Activated naive CD4-positive, alpha-beta T cell (primary cell): ENCODE measurements at places on chromosomes 1 and 21.

DNA sequence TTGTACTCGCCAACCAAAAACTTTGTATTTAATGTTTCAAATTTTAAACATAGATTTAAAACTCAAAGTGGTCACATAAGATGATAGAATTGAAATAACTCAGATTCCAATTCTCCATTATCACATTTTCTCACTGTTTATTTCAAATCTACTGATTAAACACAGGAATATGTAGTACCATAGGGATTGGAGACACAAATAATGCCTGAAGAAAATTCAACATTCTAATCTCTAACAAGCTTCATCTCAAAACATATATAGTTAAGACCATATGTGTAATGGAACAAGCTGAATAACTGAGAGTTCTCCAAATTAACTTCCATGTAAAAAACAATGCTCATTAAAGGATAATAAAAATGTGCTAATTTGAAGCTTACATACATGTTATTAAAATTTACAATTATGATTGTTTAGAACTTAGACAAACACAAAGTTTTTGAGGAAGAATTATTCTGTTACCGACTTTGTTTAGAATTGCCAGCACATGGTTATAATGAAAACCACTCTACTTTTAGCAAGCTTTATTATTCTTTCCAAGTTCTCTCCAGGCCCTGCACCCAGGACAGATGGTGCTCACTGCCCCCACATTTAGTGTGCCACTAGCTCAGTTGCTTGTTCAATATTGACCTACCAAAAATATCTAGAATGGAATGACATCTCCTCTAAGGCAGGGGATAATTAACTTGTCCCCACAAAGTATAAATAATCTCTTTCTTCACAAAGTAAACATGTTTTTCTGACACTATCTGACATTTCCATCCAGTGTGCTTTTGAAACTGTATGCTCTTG lies 467.2 kb downstream of the TTLL7 start:
- no peak for DNase-seq

- DNase-seq = no peak
Observed at GRCh38 chr1:29624320-29625083, 388.2 kb downstream of the PTPRU start.

DNA sequence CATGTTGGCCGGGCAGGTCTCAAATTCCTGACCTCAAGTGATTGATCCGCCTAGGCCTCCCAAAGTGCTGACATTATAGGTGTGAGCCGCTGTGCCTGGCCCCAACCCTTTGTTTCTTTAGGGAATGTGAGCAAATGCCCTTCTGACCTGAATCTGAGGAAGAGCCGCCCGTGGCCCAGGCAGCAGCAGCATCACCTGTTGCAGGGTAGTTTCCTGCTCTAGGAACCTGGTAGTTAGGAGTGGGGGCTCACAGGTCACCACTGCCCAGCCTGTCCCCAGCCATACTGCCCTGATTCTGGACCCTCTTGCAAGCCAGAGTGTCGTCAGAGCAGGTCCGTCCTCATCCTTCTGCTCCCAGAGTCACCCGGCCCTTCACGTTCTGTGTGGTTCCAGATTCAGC lies 13.0 kb downstream of the YBEY start:
- DNase-seq = no peak

GRCh38 chr1:200857804-200858203 lies 15.0 kb upstream of the GPR25 start:
- no peak for DNase-seq

DNA sequence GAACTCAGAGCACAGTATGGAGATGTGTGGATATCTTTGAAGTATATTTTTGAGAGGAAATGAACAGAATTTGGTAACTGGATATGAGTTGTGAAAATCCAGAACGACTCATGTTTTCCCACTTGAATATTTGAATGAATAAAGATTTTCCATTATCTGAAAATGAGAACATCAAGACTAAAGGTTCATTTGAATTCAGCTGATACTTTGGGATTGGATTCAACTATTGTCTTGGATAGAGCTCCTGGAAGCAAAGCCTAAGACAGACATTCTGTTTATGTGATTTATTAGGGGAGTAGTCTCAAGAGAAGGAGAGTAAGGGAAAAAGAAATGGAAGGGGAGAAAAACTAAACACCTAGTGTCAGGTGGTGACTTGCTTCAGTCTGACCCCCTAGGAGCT lies 256.0 kb upstream of the LYPLAL1 start:
- DNase-seq = no peak

GRCh38 chr1:234755449-234755863 lies 145.5 kb upstream of the IRF2BP2 start:
- DNase-seq = no peak

GRCh38 chr1:172613294-172613693 lies 45.6 kb upstream of the FASLG start:
- no peak for DNase-seq

DNA sequence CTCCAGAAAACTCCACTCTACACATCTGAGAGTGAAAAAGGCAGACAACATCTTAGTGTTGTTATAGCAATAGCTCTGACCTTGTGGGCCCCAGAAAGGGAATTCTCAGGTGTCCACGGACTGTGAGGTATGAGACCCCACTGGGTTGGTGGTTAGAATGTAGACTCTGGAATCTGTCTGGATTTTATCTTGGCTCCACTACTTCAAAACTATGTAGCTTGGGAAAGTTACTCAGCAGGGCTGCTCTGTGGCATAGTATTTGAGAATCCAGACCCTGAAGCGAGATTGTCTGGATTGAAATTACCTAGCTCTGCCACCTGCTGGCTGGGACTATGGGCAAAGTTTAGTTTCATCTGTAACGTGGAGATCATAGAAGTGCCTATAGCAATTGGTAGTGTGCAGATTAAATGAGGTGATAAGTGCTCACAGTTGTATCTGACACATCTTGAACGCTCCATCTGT lies 25.8 kb downstream of the PRDM2 start:
- DNase-seq = peak; percentile 32

- DNase-seq = no peak
Observed at GRCh38 chr1:193680247-193680923, 494.0 kb upstream of the B3GALT2 start.

DNA sequence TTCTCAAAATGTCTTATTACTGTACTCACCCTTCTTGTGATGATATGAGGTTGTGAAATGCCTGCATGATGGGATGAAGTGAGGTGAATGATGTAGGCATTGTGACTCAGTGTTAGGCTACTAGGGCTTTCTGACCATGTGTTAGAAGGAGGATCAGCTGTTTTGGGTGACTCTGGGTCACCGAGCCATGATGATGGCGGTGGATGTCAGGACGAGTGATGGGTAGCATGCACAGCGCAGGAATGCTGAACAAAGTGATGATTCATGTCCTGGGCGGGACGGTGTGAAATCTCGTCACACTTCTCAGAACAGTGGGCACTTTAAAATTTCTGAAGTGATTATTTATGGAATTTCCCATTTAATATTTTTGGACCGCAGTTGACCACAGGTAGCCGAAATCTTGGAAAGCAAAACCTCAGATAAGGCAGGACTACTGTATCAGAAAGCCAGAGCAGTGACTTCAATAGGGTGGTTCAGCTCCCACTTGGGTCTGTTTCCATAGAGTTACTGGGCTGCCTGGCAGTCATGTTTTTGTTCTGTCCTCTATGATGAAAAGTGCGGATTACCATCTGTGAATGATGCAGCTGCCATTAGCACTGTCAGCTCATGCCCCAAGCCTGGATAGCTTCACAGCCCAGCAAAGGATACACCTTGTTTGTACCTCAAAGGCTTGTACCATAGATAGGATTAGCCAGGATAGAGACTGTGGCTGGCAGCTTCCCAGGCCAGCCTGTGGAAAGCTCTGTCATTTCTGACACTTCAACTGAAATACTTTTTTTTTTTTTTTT lies 26.6 kb downstream of the IL6R start:
- no peak for DNase-seq

DNA sequence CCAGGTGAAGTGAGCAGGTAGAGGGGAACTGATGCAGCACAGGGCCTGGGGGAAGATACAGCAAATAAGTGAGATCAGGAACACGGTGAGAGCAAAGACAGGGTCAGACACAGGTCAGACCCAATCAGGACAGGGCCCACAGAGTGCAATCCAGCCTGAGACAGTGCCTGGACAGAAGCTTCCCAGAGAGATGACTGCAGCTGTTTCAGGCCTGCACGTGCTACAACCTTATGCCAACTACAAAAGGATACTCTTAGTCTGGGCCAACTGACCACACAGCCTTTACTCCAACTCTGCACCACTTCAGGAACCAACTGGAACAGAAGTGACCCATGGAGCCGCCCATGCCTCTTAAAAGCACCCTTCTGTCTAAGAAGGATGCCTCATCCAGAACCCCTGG lies 228.0 kb downstream of the TOMM20 start:
- no peak for DNase-seq

DNA sequence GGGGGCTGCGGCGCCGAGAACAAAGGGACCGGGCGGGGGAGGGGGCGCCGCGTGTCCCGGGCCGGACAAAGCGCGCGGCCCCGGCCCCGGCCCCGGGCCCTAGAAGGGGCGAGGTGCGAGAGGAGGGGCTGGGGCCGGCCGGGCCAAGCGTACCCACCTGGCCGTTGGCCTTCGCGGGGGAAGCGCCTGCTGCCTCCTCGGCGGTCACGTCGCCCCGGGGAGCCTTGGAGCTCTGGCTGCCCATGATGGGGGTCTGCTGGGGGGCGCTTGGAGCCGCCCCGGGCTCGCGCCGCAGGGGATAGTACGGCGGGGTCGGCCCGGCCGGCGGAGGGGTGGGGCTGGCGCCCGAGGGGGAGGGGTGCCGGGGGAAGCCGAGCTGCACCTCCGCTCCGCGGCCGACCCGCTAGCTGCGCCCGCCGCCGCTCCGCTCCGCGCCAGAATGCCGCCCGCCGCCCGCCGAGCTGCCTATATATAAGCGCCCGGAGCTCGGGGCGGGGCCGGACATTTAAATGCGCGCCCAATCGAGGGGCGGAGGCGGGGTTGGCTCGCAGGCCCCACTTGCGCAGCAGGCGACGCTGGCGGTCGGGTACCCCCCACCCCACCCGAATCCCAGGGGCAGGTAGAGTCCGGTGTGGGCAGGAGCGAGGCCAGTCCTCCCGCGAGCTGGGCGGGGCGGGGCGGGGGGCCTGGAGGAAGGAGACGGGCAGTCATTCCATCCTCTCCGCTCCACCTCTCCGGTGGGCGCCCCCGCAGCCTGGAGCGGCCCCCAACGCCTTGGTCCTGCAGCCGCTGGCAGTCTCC lies at the start of gene MARCKSL1:
TSS of gene MARCKSL1 (minus strand) at position 444 of the 801 bp plus-strand sequence. CDS start at position 244, 200 bp downstream.
- peak; percentile 78 for DNase-seq

- DNase-seq = no peak
Observed at GRCh38 chr21:39588884-39589283, 23.9 kb upstream of the B3GALT5 start.

DNA sequence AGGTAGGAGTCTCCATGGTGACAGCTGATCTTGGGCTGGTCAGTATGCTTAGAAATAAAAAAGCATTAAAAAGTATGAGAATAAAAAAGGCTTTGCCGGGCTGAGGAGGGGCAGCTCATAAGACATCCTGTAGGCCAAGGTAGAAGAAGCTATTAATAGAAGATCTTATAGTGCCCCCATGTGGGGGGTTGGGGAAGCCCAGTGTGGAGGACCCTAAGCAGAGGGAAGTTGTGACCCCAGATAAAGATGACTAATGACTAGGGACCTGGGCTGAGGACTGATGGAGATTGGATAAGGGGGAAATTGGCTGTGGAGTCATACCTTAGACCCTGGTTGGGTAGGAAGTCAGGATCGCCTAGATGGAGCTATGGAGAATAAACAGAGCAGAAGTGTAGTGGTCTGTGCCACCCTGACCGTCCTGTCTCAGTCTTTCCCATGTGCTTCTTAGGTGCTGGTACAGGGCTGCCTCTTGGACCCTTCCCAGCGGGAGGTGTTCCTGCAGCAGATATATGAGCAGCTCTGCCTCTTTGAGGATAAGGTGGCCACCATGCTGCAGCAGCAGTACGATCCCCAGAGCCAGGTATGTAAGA lies 25.0 kb downstream of the SZT2 start:
- peak; percentile 50 for DNase-seq

- no peak for DNase-seq
Observed at GRCh38 chr1:88016947-88017346, 667.1 kb upstream of the PKN2 start.

DNA sequence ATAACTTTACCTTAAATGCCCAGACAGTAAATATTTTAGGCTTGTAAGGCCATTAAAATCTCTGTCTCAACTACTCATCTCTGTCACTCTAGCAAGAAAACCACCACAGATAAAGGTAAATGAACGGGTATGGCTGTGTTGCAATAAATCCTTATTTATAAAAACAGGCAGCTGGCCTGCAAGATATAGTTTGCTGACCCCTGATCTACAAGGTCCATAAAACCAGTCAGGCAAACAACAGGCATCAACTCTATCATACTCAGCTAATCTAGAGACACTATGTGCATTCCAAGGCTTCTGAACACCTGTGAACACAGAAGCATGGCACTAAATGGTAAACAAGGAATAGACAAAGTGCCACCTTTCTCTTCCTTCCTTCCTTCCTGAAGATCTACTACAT lies 9.7 kb downstream of the FAF1 start:
- DNase-seq = no peak

DNA sequence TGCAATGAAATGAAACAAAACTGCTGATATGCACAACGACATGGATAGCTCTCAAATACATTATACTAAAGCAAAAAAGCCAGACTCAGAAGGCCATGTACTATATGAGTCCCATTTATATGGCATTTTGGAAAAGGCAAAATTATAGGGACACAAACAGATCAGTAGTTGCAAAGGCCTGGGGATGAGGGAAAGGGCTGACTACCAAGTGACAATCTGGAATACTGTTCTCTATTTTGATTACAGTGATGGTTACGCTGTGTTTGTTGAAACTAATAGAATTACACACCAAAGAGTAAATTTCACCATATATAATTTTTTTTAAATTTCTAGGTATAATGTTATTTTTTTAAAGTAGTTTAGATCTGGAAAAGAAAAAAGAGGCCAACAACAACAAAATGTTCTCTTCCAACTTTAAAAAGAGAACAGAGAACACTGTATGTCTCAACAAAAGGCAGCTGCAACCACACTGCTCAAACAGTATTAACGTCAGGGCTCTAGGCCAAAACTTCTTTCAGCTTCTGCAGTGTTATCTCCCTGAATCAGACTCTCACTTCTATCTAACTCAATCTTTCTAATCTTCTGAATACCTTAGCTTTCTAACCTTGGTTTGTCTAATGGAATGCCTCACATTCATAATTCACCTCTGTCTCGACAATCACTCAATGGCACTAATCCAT lies 75.8 kb downstream of the FOXJ3 start:
- no peak for DNase-seq

DNA sequence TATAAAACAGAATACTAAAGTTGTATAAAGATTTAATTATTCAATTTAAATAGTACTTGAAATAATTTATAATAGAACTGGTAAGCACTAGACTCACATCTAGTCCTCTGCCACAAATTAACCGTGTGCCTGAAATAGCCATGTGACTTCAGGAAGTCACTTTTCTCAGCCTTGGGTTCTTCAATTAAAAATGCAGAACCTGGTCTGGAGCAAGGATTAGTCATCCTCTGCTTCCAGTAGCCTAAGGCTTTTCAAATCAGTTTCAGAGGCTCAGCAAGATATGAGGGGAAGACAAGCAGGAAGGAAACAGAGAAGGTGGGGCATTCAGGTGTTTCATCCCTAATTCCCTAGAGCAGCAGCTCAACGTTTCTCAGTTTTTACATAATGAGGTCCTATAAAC lies 23.0 kb downstream of the DPH5 start:
- DNase-seq = no peak

GRCh38 chr1:98399218-98399617 lies 262.3 kb upstream of the SNX7 start:
- DNase-seq = no peak
